RWPE2 (cell line): ENCODE measurements at places on chromosomes 2 and 18.

DNA sequence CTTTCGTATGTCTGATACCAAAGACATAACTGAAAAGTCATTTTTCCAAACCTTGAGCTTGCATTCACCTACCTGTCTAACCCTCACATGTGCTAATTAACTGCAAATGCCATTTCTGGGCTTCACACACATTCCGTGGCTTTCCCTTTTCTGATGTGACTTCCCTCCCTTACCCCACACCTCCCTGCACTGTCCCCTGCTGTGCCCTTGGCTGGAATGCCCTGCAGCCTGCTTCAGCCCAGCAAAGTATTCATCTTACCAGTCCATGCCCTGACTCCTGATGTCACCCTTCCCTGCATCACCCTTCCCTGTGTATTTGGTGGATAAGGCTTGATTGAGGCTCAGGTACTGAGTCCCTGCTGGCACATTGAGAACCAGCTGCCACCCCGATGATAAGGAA is 12.2 kb downstream of the RETSAT start:
- DNase-seq = no peak

DNA sequence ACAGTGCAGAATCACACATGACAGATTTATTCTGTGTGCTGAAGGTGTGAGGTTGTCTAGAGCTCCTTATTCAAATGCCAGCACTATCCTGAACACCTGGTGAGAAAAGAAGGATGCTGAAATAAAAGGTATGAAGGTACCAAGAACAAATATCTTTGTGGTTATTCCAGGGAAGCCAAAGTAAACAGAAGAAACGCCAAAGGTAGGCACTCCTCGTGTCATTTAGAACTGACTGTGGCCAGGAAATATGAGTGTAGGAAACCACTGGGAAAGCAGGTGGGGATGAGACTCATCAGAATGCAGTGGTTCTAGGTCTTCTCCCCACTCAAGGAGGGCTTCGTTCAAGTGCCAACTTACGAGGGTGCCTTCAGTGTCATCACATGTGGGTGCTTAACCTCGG is 80.8 kb downstream of the KIF5C start:
- no peak for DNase-seq

DNA sequence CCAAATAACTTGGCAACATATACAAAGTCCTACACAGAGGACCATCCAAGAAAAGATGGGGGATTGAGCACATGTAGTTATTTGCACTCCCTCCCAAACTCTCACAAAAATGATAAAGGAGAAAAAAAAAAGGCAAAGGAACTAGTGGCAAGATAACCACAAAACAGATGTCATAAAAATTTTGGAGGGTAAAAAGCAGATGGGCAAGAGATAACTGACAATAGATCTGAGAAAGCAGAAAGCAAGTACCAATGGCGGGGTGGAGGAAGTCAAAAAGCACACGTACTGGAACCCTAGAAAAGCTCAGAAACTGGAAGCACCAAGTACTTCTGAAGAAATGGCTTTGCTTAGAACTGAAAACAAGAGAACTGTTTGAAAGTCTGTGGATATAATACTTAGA is 82.0 kb downstream of the WDPCP start:
- no peak for DNase-seq

- DNase-seq = no peak
Observed at GRCh38 chr18:56089612-56090258, 501.7 kb upstream of the TCF4 start.

DNA sequence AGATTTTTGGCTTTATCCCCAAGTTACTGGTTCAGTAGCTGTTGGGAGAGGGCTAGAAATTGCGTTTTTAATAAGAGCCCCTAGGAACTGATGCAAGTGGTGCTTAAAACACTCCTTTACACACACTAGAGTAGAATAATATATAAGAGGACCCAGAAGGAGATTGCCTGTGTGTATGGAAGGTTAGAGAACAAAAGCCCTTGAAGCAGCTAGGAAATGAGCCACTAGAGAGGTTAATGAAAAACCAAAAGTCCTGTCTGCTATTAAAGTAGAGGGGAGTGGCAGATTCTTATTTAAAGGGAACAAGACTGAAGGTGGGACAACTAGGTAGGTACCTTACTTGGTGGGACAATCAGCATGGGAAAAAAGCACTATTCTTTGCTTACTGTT is 14.4 kb upstream of the SLC39A10 start:
- no peak for DNase-seq

DNA sequence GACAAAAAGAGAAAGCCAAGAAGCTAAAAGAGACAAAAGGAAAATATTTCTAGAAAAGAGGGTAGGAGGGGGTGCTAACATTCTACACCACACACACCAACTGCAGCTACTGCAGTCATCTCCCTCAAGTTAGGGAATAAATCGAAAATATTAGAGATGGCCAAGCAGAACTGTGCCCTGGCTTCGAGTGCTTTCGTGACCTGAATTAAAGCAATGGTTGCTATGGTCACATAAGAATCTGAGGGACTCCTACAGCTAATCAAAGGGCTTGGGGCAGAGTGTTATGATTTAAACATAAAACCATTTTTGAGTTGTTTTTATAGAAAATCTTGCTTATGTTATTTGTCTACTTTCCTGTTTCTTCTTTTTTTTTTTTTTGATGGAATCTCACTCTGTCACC is 159.6 kb upstream of the HNRNPA3 start:
- DNase-seq = no peak

DNA sequence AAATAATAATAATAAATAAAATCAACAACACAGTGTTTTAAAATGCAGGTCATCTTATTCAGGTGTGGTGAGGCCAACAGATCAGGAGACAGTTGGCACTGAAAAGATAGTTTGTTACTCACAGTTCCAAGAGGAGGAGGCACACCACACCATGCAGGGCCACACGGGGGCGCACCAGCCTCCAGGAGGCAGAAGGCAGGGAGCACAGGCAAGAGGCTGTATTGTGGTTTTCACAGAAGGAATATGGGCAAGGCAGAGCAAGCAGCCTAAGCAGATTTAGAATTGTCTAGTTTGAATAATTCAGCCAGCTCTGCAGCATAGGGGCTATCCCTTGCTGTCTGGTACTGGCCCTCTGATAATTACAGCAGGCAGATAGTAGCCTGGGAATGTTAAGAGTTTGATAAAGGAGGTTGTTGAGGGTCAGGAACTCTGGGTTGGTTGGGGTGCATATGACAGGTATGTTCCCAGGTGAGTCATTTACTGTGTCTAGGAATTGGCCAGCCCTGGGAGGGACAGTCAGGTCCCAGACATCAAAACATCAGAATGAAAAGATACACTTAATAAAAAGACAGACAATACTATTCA is 31.3 kb downstream of the KIAA2012 start:
- no peak for DNase-seq

GRCh38 chr18:60277855-60278480 is 94.6 kb downstream of the MC4R start:
- no peak for DNase-seq

- DNase-seq = no peak
Observed at GRCh38 chr2:236167297-236168109, 683 bp downstream of the GBX2 start.

- DNase-seq = no peak
Observed at GRCh38 chr2:149136111-149136510, 97.6 kb downstream of the LYPD6B start.

DNA sequence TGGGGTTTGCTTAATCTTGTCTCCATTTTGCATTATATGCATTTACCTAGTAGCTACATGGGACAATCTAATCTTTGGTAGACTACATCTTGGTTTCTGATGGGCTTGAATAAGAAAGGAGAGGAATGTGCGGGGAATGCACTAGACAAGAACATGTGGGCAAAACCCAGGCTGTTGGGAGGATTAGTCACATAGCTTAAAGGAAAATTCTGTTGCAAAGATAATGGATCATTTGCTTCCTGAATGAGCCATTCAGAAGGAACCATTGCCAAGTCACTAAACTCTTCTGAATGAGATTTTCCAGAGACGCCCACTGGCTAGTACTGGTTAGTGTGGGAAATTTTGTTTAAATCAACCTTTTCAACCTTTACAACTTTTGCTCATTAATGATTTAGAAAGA is 84.8 kb downstream of the OSBPL6 start:
- DNase-seq = no peak

GRCh38 chr2:120531863-120532600 is 186.1 kb downstream of the INHBB start:
- DNase-seq = no peak

DNA sequence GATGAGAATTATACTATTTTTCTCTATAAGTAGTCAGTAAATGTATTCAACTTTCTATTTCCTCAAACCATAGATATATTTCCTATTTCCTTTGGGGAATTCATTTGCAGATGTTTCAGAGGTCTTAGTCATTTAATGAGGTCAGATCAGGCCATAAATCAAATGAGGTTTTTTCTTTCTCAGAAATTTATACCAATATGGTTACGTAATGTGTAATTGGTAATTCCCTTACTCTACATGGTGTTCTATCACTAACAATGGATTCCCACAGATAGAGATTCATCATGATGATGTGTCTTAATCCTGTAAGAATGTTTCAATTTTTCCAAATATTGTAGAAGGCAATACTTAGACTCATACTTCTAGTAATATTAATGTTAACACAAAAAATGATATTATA is 108.0 kb downstream of the DPP4 start:
- no peak for DNase-seq

GRCh38 chr18:12586956-12587355 is 71.0 kb downstream of the SPIRE1 start:
- DNase-seq = no peak

- DNase-seq = no peak
Observed at GRCh38 chr18:48866028-48866733, 84.6 kb downstream of the SMAD7 start.

- DNase-seq = no peak
Observed at GRCh38 chr18:41761333-41762018, 193.6 kb upstream of the PIK3C3 start.

- DNase-seq = no peak
Observed at GRCh38 chr2:47051562-47051961, 103.5 kb downstream of the STPG4 start.

DNA sequence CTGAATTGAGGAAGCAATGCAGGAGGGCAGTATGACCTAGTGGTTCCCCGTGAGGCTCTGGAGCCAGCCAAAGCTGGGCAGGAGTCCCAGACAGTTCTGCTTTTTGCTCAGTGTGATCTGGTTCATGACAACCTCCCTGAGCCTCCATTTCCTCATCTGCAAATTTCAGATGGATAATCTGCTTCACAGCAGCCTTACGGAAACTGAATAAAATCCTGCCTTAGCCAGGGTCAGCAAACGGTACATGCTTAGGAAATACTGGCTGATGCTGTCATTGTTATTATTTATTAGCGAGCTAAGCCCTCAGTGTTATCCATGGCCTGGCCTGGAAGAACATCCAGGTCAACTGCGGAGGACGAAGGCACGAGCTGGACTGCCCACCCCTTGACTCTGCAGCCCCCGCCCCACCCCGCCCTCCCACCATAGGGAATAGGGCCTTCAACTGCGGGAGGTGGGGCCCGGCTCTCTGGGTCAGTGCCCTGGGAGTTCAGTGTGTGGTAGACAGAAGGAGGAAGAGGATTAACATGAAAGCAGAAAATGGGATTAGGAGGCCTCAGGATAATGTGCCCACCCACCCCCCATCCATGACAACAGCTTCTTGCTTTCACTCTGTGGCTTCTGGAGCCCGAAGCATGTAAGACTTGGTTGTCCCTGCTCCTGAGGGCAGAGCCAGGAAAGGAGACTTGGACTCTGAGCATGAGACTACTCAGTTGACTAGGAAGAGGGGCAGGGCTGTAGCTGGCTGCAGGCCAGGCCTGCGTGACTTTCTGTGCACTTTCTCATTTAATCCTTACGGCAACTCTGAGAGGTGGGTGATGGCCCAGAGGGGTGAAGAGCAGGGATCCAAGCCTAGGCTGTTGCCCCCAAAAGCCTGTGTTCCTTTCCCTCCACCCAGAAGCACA is 13.1 kb downstream of the PKDCC start:
- DNase-seq = no peak

DNA sequence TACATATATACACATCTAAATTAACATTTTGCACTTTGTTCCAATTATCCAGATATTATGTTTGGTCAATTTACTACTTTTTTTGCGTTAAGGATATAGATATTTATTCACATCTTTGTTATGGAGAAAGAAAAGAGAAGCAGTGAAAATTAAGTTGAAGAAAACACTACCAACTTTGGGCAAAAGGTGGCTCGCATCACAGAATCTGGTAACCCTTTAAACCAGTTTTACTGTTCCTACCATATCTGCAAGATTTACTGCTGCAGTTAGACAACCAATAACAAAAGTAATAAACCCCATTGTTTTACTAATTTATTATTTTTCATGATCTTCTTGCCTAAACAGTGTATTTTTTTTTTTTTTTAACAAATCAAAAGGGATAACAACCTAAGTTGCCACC is 53.6 kb downstream of the SMAD2 start:
- no peak for DNase-seq
